ENCODE measurements at places on chromosomes 16 and 17.

- no peak for DNase-seq
These were observed 1.3 kb downstream of the RILP start for GRCh38 chr17:1648173-1648962.

DNA sequence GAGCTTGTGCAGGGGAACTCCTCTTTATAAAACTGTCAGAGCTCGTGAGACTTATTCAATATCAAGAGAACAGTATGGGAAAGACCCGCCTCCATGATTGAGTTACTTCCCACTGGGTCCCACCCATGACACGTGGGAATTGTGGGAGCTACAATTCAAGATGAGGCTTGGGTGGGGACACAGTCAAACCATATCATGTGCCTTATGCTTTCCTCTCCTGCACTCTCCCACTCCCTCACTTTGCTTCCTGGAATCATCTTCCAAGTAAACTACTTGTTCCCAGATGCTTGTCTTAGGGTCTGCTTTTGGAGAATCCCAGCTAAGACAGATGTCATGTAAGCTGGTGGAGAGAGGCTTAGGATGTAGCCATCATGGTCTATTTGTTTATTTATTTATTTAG is 271.2 kb downstream of the HAPSTR1 start:
- no peak for DNase-seq

GRCh38 chr17:21353326-21354010 is 22.7 kb upstream of the KCNJ12 start:
- no peak for DNase-seq

GRCh38 chr17:81817758-81818147 is 13.8 kb downstream of the GCGR start:
- DNase-seq = no peak

DNA sequence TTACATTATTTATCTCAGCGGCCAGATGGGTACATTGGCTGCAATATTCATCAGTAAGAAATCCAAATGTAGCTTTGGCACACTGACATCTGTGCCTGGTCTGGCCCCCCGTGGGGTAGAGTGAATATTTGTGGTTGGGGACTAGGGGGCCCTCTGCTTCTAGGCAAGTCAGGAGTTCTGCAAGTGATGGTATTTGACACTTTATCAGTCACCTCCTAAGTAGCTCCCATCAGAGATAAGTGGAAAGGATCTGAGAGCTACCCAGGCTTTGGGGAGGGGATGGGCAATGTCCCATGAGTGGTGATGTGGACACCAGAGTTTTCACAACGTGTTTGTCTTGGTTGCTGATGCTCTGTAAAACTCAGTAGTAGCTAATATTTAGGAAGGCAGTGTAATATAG is 609.9 kb upstream of the RBFOX1 start:
- DNase-seq = no peak

GRCh38 chr17:56798916-56799315 is 34.8 kb downstream of the C17orf67 start:
- DNase-seq = no peak
